ENCODE measurements at places on chromosomes 1 and 21.

- DNase-seq = no peak
Observed at GRCh38 chr21:40372506-40372905, 474.5 kb downstream of the DSCAM start.

- peak; percentile 40 for DNase-seq
Observed at GRCh38 chr21:45852886-45853400, 128.6 kb upstream of the COL6A1 start.

DNA sequence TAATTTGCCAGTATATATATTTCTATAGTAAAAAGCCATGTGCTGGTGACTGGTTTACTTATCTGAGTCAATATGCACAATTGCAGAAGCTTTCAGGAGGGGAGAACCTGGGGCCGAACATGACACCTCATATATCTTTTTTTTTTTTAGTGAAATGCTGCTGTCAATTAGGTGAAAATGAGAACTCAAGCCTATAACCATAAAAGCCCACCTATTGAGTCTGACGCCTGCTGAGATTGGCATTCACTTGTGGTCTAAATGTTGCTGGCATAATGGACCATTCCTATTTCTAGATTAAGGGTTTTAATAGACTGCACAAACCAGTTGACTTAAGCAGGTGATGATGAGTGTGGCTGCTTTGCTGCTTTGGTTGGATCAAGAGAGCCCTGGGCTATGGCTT lies 10.8 kb downstream of the NTMT2 start:
- DNase-seq = no peak

GRCh38 chr1:175503538-175503937 lies 239.9 kb downstream of the TNR start:
- DNase-seq = no peak

DNA sequence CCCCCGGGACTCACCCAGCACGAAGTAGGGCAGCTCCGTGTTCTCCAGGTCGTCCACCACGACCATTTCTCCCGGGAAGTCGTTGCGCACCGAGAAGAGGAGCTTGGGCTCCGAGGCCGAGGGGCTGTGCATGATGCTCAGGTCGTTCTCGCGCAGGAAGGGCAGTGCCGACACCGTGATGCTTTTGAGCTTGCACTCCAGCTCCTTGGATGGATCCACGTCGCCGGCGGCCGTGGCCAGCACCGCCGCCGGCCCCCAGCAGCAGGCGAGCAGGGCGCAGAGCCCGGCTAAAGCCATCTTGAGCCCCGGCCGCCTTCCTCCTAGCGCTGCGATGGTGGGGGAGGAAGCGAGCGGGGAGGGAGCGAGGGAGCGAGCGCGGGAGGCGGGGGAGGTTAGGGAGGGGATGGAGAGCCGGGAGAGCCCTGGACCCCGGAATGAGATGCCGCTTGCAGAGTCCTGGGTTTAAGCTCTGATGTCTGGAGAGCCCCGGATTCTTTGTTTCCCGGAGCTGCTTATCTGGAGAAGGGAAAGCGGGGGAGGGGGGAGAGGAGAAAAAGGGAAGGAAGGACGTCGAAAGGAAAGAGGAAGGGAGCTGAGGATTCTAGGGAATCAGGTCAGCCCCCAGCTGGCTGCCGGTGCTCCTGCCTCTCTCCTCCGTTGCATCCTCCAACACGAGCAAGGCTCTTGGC lies at the start of gene ASTN1:
Gene ASTN1 (minus strand): TSS at position 333 of the 689 bp plus-strand sequence. CDS start 36 bp downstream, at position 297.
- no peak for DNase-seq

- no peak for DNase-seq
Observed at GRCh38 chr21:37207441-37208009, 59.6 kb downstream of the VPS26C start.

- no peak for DNase-seq
Observed at GRCh38 chr1:207020709-207021107, 11.8 kb downstream of the C1orf116 start.

- DNase-seq = no peak
Observed at GRCh38 chr1:214377886-214378285, 96.9 kb downstream of the SMYD2 start.

GRCh38 chr1:115524236-115524635 lies 117.5 kb upstream of the VANGL1 start:
- no peak for DNase-seq

DNA sequence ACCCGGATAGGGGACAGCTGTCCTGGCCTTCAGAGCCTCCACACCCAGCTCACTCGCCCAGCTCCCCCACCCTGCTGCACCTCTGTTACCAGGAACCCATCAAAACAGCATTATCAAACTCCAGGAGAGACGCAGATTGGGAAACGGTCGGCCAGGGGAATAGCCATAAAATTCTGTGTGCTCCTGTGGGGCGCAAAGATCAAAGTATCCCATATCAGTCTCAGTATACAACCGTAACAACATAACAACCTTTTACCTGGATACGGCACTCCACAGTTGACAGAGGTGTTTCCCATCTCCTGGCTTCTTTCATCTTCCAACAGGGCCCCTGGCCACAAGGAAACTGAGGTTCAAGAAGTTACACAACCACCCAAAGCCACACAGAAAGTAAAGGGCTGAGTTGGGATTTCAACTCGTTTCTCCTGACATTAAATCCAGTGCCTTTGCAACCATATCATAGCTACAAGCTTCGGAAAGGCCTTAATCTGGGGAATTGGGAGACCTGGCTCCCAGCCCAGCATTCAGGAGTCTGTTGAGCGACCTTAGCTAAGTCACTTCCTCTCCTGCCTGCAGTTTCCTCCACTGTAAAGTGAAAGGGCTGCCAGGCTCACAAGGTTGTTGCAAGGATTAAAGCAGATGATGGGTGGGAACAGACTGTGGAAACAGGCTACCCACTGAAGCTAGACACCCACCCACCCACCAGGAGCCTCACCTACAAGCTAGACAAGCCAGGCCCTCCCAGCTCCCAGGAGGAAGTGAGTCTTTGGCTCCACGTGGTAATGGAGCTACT lies 8.1 kb upstream of the EPHB2 start:
- DNase-seq = no peak

DNA sequence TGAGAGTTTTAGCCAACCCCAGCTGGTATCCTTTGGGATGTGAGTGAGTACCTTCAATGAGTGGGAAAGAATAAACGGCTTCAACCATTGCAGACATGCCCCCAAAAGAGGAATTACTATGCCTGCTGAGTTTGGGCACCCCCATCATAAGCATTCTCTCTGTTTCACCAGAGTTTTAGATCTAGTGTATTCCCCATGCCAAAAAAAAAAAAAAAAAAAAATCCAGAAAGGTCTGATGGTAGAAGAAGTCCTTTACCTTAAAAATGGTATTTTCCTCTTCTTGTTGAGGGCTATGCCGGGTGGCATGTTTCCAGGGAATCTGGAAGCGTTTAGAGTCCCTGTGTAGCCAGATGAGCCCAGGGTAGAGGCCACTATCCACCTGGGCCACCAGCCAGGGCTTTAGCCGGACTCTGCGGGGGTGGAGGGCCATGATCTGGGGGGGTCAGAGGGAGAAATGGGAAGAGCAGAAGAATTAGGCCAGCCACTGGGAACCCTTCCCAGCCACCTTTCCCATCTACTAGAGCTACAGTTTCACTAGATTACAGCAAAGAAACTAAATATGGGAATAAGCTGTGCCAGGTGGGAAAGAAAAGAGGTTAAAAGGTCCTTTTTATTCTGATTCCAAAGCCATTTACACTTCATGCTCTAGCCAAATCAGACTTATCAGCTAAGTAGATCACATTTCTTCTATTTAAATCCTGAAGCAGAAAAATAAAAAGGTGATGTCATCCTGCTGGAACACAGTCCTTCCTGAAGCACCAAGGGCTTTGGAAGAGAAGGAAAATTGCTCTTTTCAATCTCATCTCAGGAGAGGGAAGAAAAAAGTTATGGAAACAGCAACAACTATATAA lies 4.7 kb downstream of the IRF6 start:
- no peak for DNase-seq

- DNase-seq = no peak
Observed at GRCh38 chr1:76294482-76295194, 220.1 kb downstream of the ST6GALNAC3 start.

DNA sequence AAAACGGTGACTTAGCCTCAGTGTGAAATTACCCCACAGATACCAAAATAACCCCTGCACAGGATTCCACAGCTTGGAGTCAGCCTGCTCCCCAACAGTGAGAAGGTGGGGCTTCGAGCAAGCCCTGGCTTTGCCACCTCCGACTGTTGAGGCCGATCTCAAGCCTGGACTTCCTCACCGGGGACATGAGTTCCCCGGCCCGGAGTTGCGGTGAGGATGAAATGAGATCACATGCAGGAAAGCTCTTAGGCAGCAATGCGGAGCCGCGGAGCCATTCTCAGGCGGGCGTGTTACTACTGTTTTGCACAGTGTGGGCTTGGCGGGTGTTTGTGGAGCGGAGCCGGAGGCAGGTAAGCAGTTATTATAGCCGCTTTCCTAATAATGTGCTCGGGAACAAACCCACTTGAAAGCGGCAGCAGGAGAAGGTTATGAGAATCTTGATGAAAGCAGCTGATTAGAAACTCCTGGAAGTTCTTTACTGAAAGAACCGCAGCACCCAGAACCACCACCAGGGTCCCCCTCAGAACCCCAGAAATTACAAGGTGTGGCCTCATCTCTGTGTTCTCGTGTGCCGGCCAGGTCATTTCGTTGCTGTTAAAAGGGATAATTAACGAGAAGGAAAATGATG lies 3.9 kb upstream of the CLSTN1 start:
- peak; percentile 87 for DNase-seq

- no peak for DNase-seq
Observed at GRCh38 chr1:66768965-66769364, 16.7 kb downstream of the DYNLT5 start.

DNA sequence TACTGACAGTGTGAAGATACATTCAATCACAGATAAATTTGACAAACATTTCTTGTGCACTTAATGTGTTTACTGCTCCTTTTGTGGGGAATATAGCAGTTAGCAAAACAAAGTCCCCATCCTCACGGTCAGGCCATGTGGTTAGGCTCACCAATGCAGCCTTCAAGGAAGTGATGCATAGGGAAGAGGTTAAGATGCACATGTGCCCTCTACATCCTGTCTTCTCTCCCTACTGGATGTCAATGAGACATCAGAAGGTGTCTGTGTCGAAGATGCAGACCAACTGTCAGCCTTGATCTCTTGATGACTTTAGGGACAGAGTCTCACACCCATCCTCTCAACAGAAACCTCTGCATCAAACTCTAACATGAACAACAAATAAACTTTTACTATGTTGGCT lies 78.7 kb downstream of the FH start:
- DNase-seq = no peak

GRCh38 chr1:19640363-19641316 lies 3.5 kb upstream of the NBL1 start:
- DNase-seq = no peak

- no peak for DNase-seq
Observed at GRCh38 chr1:197195100-197195499, 48.6 kb upstream of the ASPM start.

GRCh38 chr1:180040034-180040433 lies 85.4 kb downstream of the CEP350 start:
- no peak for DNase-seq

DNA sequence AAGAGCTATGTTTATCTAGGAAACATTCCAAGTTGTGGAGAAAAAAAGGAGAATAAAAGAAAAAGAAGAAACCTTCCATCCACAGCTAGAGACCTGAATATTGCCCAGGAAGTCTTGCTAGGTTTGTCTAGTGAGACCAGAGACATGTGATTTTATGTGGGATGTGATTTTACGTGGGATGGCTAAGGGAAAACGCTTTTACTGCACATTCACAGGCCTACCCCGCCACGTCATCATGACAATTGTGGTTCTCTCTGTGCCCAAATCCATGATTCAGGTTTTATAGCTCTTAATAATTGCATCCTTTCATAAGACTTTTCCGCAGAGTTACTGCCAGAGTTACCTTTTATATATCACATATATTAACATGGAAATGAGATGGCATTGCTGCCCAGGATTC lies 86.4 kb upstream of the SSX2IP start:
- no peak for DNase-seq

- DNase-seq = no peak
Observed at GRCh38 chr1:119327450-119328155, 41.0 kb upstream of the HAO2 start.

GRCh38 chr1:56933161-56933560 lies 32.7 kb downstream of the C8B start:
- no peak for DNase-seq

DNA sequence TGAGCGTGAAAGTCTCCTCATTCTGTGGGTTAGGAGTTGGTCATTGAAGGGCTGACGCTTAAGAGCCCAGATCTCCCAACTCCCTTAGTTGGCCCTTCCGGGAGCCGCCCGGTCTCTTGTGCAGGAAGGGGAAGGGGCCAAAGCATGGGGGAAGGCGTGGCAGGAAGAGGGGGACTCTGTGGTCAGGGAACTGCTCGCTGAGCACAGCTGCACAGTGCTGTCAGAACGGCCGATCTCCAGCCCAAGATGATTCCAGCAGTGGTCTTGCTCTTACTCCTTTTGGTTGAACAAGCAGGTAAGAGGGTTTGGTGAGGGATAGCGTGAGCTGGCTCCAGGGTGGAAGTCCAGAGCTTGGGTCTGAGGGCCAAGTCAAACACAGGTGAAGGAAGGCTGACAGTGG lies at the start of gene FCER1G:
Gene FCER1G (plus strand): TSS at position 220 of the 400 bp plus-strand sequence. CDS start 27 bp downstream, at position 247.
- no peak for DNase-seq

- no peak for DNase-seq
Observed at GRCh38 chr1:93399781-93400180, 48.1 kb upstream of the FNBP1L start.

DNA sequence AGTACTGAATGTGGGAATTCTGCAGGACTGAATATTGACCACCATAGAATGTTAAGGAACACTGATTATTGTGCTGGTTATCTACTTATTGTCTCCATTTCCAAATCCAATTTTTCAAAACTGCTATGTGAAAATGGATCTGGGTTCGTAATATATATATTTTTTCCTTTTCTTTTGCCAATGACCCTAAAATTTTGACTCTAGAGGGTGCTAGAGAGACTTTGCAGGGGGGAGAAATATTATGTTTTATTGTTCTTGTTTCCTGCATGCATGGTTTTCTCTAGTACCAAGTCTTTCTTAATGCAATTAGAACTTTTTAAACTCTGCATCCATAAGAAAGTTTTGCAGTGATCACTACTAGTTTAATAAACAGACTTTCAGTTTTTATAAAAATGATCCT lies 1256.9 kb downstream of the BRINP3 start:
- DNase-seq = no peak

- no peak for DNase-seq
Observed at GRCh38 chr1:35932941-35933340, 2.0 kb downstream of the AGO3 start.
